ENCODE measurements at places on chromosomes 5 and 9. TPM values are rescaled to one million over a fixed set of nuclear protein-coding genes. Genes with fewer than 3 reads are reported as not detected.

- 0 out of 2 replicates have a peak, but pooled peaks cover 3% of the 10 kb centered on the region for H3K27me3 ChIP-seq
- H3K27ac ChIP-seq = no peak overlapping the region
- no peak for DNase-seq
- H3K4me1 ChIP-seq = peaks cover 8% of the 10 kb centered on the region
Measured at GRCh38 chr5:174378121-174378874, 332.8 kb downstream of the NSG2 start.

DNA sequence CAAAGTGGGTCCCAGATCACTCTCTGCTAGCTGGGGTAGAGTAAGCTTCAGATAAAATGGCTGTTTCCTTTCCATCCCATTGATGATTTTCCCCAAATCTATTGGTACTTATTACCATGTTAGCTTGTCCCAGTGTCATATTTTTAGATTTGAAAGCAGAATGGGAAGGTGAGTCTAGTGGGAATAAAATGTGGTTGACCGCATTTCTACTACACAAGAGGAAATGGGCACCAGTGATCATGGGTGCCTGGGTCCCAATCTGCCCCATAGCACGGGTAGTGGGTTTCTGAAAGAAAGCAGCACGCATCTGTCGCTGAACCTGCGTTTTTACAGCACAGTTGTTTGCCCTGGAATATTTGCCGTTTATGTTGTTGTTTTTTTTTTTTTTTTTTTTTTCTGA is 20.1 kb downstream of the DAPK1 start:
- H3K27me3 ChIP-seq = no peaks in the 10 kb centered on the region
- no peak overlapping the region for H3K4me3 ChIP-seq
- peaks cover 25% of the 10 kb centered on the region for H3K36me3 ChIP-seq
- H3K4me1 ChIP-seq = peaks cover 70% of the 10 kb centered on the region
- no peak overlapping the region for H3K27ac ChIP-seq

GRCh38 chr5:149632311-149633251 is 51.3 kb downstream of the ARHGEF37 start:
- no peaks in the 10 kb centered on the region for H3K27me3 ChIP-seq
- DNase-seq = no peak
- H3K27ac ChIP-seq = peak overlapping the region; percentile 42
- no peaks in the 10 kb centered on the region for H3K36me3 ChIP-seq

GRCh38 chr5:13932561-13932960 is 11.9 kb downstream of the DNAH5 start:
- peaks cover 11% of the 10 kb centered on the region for H3K36me3 ChIP-seq
- H3K27me3 ChIP-seq = no peaks in the 10 kb centered on the region
- H3K4me1 ChIP-seq = no peaks in the 10 kb centered on the region
- DNase-seq = no peak

DNA sequence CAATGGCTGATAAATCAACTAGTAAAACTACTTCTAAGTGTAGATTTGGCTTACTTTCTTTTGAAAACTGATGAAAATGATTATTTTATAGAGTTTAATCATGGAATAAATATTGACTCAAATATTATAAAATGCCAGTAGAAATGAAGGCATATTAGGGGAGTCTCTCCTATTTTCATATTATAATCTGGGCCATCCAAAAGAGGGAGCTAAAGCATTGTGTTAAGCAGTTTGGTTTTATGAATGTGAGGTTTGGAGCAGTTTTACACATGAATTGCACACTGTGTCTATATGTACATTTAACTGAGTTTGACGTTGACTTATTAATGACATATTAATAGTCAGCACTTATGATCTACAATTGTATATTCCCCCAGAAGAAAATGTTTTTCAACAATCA is 17.4 kb downstream of the CDH9 start:
- H3K4me3 ChIP-seq = no peak overlapping the region
- H3K36me3 ChIP-seq = no peaks in the 10 kb centered on the region
- no peaks in the 10 kb centered on the region for H3K27me3 ChIP-seq
- no peaks in the 10 kb centered on the region for H3K4me1 ChIP-seq
- H3K27ac ChIP-seq = no peak overlapping the region

DNA sequence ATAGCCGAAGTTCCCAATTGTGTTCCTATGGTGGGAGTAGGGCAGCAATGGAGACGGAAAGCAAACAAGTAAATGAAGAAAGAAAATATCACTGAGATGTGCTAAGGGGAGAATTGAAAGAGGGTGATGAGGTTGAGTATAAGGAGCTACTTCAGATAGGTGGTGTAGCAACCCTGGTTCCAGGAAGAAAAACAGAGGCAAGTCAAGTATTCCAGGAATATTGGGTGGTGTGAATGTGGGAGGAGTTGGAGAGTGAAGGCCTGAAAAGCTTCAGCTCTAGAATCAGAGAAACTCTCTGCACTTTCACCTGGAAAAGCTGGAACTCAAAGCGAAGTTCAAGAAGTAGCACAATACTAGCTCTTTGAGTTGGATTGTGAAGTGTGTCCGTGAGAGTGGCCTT is 342.1 kb downstream of the TLE4 start:
- DNase-seq = no peak
- H3K27me3 ChIP-seq = no peaks in the 10 kb centered on the region
- no peak overlapping the region for H3K27ac ChIP-seq
- H3K36me3 ChIP-seq = peaks cover 3% of the 10 kb centered on the region
- no peak overlapping the region for H3K4me3 ChIP-seq
- no peaks in the 10 kb centered on the region for H3K4me1 ChIP-seq

- peaks cover 21% of the 10 kb centered on the region for H3K4me1 ChIP-seq
- H3K27ac ChIP-seq = no peak overlapping the region
Measured at GRCh38 chr5:170190436-170191134, 42.2 kb upstream of the C5orf58 start.

GRCh38 chr9:126413391-126414068 is 86.9 kb downstream of the MVB12B start:
- peaks cover 14% of the 10 kb centered on the region for H3K4me1 ChIP-seq
- H3K36me3 ChIP-seq = no peaks in the 10 kb centered on the region
- H3K4me3 ChIP-seq = no peak overlapping the region
- H3K27me3 ChIP-seq = no peaks in the 10 kb centered on the region
- no peak for DNase-seq
- no peak overlapping the region for H3K27ac ChIP-seq

GRCh38 chr5:72363166-72363802 is 43.1 kb downstream of the PTCD2 start:
- H3K27me3 ChIP-seq = no peaks in the 10 kb centered on the region
- peaks cover 34% of the 10 kb centered on the region for H3K36me3 ChIP-seq
- peak overlapping the region; percentile 71 for H3K27ac ChIP-seq
- no peak overlapping the region for H3K4me3 ChIP-seq

GRCh38 chr5:86688406-86688805 is 70.7 kb downstream of the COX7C start:
- H3K4me3 ChIP-seq = no peak overlapping the region
- no peak overlapping the region for H3K27ac ChIP-seq
- H3K27me3 ChIP-seq = no peaks in the 10 kb centered on the region
- no peaks in the 10 kb centered on the region for H3K36me3 ChIP-seq
- no peaks in the 10 kb centered on the region for H3K4me1 ChIP-seq
- no peak for DNase-seq

DNA sequence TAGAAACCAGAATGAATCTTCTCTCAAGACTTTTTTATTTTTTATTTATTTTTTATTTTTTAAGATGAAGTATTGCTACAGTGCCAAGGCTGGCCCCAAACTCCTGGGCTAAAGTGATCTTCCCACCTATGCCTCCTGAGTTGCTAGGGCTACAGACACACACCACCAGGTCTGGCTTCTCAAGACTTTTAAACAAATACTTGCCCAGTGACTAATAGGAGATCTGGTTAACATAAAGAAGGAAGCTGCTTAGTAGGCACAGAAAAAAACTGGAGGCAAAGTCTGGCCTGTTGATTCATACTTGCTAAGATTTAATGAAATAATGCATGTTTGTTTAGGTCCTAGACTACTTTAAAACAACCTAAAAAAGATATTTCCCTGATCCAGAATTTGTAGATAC is 43.8 kb downstream of the SLC38A9 start:
- no peak for DNase-seq
- H3K4me1 ChIP-seq = no peaks in the 10 kb centered on the region
- H3K27me3 ChIP-seq = no peaks in the 10 kb centered on the region
- H3K4me3 ChIP-seq = no peak overlapping the region

DNA sequence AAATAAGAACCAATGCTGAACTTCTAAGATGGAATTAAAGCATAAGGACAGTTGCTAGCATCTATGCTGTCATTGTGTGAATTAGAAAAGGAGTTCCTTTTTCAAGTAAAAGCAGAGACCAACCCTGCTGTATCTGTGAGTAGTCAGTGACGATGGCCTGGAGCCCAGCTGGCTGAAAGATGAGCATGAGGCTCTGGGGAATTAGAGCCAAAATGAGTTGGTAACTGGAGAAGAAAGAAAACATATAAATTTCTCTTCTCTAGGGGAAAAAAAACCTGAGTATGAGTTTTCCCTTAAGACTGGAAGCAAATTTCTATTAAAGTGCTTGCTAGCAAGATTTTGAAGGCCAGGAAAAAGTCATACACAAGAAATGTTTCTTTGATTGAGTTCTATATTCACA is 1.6 kb upstream of the SPZ1 start:
- H3K27me3 ChIP-seq = peaks cover 3% of the 10 kb centered on the region
- H3K4me3 ChIP-seq = no peak overlapping the region
- no peaks in the 10 kb centered on the region for H3K4me1 ChIP-seq
- H3K27ac ChIP-seq = no peak overlapping the region
- no peaks in the 10 kb centered on the region for H3K36me3 ChIP-seq

Gene SNCAIP
- 9.7 TPM for total RNA-seq

Gene PDE8B
- 0.53 TPM for total RNA-seq

Gene COL27A1
- 36.9 TPM for total RNA-seq

Gene PCDH12
- not detected for total RNA-seq

Gene RHOBTB3
- total RNA-seq = 9.9 TPM

Gene HSPA5
- total RNA-seq = 357 TPM

All from WTC11 (cell line).